ENCODE measurements at places on chromosomes 1 and 21. TPM values are rescaled to one million over a fixed set of nuclear protein-coding genes. Genes with fewer than 3 reads are reported as not detected.

- no peaks in the 10 kb centered on the region for H3K36me3 ChIP-seq
- H3K4me1 ChIP-seq, result peaks cover 11% of the 10 kb centered on the region
- DNase-seq, result no peak
- no peak overlapping the region for H3K4me3 ChIP-seq
- H3K27me3 ChIP-seq, result no peaks in the 10 kb centered on the region
Measured at GRCh38 chr21:42176859-42177258, 42.1 kb upstream of the ABCG1 start.

DNA sequence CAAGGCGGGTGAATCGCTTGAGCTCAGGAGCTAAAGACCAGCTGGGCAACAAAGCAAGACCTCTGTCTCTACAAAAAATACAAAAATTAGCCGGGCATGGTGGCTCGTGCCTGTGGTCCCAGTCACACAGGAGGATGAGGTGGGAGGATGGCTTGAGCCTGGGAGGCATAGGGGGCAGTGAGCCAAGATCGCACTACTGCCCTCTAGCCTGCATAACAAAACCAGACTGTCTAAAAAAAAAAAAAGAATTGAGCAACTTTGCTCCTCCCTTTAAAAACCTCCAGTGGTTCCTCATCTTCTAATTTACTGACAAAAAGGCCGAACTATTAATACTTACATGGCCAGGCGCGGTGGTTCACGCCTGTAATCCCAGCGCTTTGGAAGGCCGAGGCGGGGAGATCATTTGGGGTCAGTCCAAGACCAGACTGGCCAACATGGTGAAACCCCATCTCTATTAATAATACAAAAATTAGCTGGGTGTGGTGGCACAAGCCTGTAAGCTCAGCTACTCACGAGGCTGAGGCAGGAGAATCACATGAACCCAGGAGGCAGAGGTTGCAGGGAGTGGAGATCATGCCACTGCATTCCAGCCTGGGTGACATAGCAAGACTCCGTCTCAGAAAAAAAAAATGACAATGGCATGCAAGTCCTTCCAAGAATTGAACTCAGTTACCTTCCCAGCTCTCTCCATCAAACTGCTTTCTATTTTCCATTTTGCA, 4.4 kb downstream of the ACBD3 start:
- H3K27me3 ChIP-seq, result no peaks in the 10 kb centered on the region
- peaks cover 50% of the 10 kb centered on the region for H3K4me1 ChIP-seq
- H3K4me3 ChIP-seq, result peak overlapping the region; percentile 81

GRCh38 chr1:70504176-70504820, 93.2 kb downstream of the CTH start:
- no peak for DNase-seq
- H3K27me3 ChIP-seq, result no peaks in the 10 kb centered on the region
- H3K4me3 ChIP-seq, result no peak overlapping the region
- no peaks in the 10 kb centered on the region for H3K4me1 ChIP-seq

GRCh38 chr1:206685769-206686477, 1.2 kb downstream of the MAPKAPK2 start:
- no peaks in the 10 kb centered on the region for H3K36me3 ChIP-seq
- H3K27ac ChIP-seq, result peak overlapping the region; percentile 99
- H3K27me3 ChIP-seq, result peaks cover 34% of the 10 kb centered on the region

- DNase-seq, result no peak
- no peak overlapping the region for H3K27ac ChIP-seq
- H3K27me3 ChIP-seq, result peaks cover 17% of the 10 kb centered on the region
- no peak overlapping the region for H3K4me3 ChIP-seq
- H3K36me3 ChIP-seq, result no peaks in the 10 kb centered on the region
Measured at GRCh38 chr1:244075247-244075722, 24.2 kb downstream of the ZBTB18 start.

DNA sequence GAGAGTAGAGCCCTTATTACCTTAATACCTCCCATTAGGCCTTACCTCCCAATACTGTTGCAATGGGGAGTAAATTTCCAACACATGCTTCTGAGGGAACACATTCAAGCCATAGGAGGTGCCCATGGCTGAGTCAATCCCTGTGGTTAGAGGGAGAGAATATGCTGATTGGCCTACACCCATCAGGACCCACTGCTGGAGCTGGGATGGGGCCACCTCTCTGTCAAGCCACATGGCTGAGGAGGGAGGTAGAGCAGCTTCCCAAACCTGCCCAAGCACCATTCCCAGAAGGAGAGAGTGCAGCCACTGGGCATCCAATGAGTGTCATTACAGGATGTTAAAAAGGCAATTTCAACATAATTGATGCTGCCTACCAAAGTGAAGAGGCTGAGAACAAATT, 228.1 kb downstream of the C1orf94 start:
- H3K27ac ChIP-seq, result no peak overlapping the region
- H3K36me3 ChIP-seq, result no peaks in the 10 kb centered on the region
- no peak for DNase-seq

DNA sequence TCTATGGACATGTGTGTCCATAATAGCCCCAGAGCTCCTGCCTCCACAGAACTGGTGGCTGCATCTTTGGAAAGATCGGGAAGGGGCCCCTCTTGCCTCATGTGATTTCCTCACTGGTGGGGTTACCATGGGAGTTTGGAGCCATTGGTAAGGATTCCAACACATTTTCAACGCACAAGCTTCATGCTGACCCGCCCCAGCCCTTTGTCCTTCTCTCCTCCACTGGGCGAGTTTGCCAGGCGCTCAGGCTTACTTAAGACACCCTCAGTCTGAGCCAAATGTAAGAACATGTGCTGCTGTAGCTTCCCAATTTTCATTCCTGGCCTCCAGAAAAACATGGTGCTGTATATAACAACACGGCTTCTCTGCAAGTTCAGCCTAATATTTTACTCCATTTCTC, 72.4 kb downstream of the ATP5PO start:
- H3K36me3 ChIP-seq, result peaks cover 24% of the 10 kb centered on the region
- H3K4me1 ChIP-seq, result peaks cover 48% of the 10 kb centered on the region
- no peak overlapping the region for H3K4me3 ChIP-seq
- DNase-seq, result no peak
- H3K27ac ChIP-seq, result no peak overlapping the region
- peaks cover 2% of the 10 kb centered on the region for H3K27me3 ChIP-seq

DNA sequence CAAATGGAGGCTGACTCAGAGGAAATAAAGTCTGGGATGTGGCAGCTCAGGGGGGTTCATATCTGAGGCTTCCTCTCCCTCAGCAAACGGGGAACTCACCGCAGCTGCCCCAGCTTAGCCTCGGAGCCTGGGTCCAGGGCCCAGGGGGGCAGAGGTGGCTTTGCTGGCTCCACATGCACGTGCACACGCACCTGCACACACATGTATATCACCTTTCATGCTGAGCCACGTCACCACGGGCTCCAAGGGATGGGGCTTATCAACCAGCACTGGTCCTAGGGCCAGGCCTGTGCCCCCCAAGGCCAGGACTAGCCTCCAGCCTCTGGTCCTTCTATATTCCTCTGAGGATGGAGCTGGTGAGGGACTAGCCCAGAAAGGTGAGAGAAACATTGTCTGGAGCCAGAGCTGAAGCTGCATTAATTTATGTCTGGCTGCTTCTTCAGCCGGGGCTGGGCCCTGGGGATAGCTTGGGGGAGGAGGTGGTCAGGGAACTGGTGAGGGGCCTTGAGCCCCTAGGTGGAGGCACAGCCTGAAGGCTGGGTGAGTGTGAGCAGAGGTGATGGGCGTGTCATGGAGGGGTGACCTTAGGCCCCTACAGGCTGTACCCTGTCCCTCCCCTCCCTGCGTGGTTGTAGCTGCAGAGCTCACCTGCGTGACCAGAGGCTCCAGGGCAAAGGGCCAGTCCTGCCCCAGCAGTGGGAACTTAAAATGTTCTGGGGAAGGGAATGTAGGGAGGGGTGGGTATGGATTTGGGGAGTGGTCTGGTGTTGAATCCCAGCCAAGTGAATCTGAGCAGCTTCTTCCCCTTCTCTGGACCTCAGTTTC, 520.8 kb downstream of the PTPRU start:
- peaks cover 41% of the 10 kb centered on the region for H3K27me3 ChIP-seq
- no peak overlapping the region for H3K27ac ChIP-seq
- DNase-seq, result no peak
- no peak overlapping the region for H3K4me3 ChIP-seq

GRCh38 chr21:32423320-32424190, 11.0 kb downstream of the EVA1C start:
- H3K4me1 ChIP-seq, result no peaks in the 10 kb centered on the region
- peaks cover 9% of the 10 kb centered on the region for H3K27me3 ChIP-seq
- H3K36me3 ChIP-seq, result peaks cover 6% of the 10 kb centered on the region
- DNase-seq, result no peak

DNA sequence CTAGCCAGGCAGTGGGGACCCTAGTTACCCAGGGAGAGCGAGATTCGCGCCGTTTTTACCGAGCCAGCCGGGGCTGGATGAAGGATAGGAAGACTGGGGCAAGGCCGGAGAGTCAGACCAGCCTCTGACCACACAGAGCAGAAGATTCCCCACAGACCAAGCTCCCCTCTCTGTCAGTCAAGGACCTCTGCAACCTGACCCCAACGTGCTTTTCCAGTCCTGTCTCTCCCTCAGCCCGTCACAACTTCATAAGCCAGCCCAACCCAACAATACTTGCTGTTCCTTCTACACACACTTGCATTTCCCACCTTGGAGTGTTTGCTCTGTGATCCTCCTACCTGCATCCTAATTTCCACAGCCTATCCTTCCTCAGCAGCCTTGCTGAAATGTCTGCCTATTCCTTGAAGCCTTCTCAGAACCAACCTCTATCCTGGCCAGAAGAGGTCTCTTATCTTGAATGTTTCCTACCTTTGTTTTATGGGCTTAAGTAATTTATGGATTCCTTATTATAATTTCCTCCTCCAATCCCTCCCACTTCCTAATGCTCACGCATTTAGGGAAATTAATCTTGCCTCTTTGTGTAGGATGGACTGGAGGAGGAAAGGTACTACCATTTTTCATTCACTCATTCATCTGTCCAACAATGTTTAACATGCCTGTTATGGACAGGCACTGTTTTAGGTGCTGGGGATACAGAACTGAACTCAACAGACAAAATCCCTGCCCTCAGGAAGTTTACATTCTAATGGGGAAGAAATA, at the start of gene GSTM3:
GSTM3 (minus strand) TSS at position 424 of the 759 bp plus-strand sequence. CDS start 751 bp downstream, outside the sequence.
- H3K36me3 ChIP-seq, result peaks cover 4% of the 10 kb centered on the region
- DNase-seq, result no peak
- H3K4me1 ChIP-seq, result peaks cover 15% of the 10 kb centered on the region
- peak within 1 kb of the TSS; percentile 73 for H3K27ac ChIP-seq

DNA sequence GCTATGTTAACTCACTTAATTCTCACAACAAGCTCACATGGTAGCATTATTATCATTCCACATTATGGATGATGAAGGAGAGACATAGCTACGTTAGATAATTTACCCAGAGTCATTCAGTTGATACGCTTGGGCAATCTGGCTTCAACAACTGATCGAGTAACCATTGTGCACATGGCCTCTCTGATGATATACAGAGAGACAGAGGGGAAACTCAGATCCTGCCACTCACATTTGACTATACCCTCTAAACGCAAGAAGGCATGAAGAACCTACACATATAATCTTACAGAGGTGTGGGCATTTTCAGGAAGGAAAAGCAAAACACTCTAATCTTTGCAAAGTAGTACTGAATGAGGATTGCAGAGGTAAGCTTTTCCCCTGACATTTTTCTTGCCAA, 360.1 kb downstream of the BARHL2 start:
- no peak overlapping the region for H3K27ac ChIP-seq
- H3K27me3 ChIP-seq, result no peaks in the 10 kb centered on the region
- no peak overlapping the region for H3K4me3 ChIP-seq
- H3K4me1 ChIP-seq, result no peaks in the 10 kb centered on the region
- DNase-seq, result no peak

DNA sequence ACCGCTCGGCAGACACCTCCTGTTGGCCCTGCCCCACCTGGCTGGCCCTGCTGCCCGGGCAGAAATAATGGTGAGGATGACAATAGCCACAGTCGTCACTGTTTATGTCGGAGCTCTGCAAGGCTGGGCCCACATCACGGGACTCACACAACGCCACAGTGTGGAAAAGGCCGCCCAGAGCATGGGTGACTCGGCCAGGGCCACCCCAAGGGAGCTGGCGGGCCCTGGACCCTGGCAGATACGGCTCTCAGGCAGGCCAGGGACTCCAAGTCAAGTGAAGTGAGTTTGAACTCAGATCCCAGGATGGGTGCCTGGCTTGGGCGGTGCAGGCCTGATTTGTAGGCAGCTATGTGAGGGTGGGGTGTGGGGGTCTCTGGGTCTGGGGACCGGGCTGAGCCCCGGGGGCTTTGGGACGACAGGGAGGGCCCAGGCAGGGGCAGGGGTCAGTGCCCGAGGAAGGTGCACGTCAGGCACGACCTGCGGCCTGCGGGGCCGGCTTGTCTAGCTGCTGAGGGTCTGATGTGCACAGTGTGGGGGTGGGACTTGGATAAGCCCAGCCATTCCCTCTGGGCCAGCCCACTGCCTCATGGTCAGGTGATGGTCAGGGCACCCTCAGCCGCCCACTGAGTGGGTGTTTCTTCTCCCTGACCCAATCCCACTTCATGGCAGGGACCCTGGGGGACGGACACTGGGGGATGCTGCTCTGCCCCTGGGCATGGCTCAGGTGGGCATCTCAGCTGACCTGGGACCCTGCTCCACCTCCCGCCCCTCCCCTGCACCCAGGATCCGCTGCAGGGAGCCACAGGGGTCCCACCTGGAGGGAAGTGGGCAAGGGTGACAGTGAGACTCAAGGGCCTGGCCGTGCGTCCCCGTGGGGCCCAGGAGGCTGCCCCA, 1.0 kb downstream of the RNF223 start:
- H3K27me3 ChIP-seq, result peaks cover 19% of the 10 kb centered on the region
- H3K4me1 ChIP-seq, result peaks cover 9% of the 10 kb centered on the region
- no peak overlapping the region for H3K4me3 ChIP-seq
- no peak overlapping the region for H3K27ac ChIP-seq

Gene CFAP141
- total RNA-seq, result not detected
